GM12878 (cell line): ENCODE measurements at places on chromosomes 2 and 18. TPM values are rescaled to one million over a fixed set of nuclear protein-coding genes. Genes with fewer than 3 reads are reported as not detected.

SFXN5 gene
- 15.1 and 15.7 TPM in 2 replicates for polyA plus RNA-seq

SCYGR4 gene
- polyA plus RNA-seq: not detected in 2 replicates

PXDN gene
- 0.12 and 0.19 TPM in 2 replicates for polyA plus RNA-seq

POTEC gene
- polyA plus RNA-seq: not detected in 2 replicates

ZBTB7C gene
- not detected in 2 replicates for polyA plus RNA-seq

PDE1A gene
- not detected in 2 replicates for polyA plus RNA-seq

CDCA7 gene
- polyA plus RNA-seq: 64.6 and 68.1 TPM in 2 replicates

ZNF512 gene
- polyA plus RNA-seq: 29.3 and 30.9 TPM in 2 replicates

TUBB6 gene
- 149 and 153 TPM in 2 replicates for polyA plus RNA-seq

GRCh38 chr2:85737481-85737880 lies 16.3 kb upstream of the ATOH8 start:
- no peak overlapping the region for H3K4me3 ChIP-seq
- no peaks in the 10 kb centered on the region for H3K4me1 ChIP-seq
- no peak for DNase-seq
- no peak overlapping the region for H3K27ac ChIP-seq
- H3K36me3 ChIP-seq: no peaks in the 10 kb centered on the region
- H3K27me3 ChIP-seq: peaks cover 10% of the 10 kb centered on the region

- DNase-seq: no peak
- H3K4me1 ChIP-seq: no peaks in the 10 kb centered on the region
- no peak overlapping the region for H3K4me3 ChIP-seq
- no peaks in the 10 kb centered on the region for H3K27me3 ChIP-seq
- no peaks in the 10 kb centered on the region for H3K36me3 ChIP-seq
- no peak overlapping the region for H3K27ac ChIP-seq
These were observed 915.4 kb downstream of the TSN start for GRCh38 chr2:122670897-122671296.

- no peak overlapping the region for H3K27ac ChIP-seq
- DNase-seq: no peak
- no peaks in the 10 kb centered on the region for H3K36me3 ChIP-seq
- no peaks in the 10 kb centered on the region for H3K4me1 ChIP-seq
These were observed 344.4 kb downstream of the RND3 start for GRCh38 chr2:150143087-150143536.

GRCh38 chr18:23307567-23308295 lies 145.4 kb upstream of the RIOK3 start:
- peak overlapping the region; percentile 47 for H3K27ac ChIP-seq
- no peaks in the 10 kb centered on the region for H3K36me3 ChIP-seq
- H3K27me3 ChIP-seq: no peaks in the 10 kb centered on the region
- no peak overlapping the region for H3K4me3 ChIP-seq
- peaks cover 20% of the 10 kb centered on the region for H3K4me1 ChIP-seq
- DNase-seq: peak; percentile 39

DNA sequence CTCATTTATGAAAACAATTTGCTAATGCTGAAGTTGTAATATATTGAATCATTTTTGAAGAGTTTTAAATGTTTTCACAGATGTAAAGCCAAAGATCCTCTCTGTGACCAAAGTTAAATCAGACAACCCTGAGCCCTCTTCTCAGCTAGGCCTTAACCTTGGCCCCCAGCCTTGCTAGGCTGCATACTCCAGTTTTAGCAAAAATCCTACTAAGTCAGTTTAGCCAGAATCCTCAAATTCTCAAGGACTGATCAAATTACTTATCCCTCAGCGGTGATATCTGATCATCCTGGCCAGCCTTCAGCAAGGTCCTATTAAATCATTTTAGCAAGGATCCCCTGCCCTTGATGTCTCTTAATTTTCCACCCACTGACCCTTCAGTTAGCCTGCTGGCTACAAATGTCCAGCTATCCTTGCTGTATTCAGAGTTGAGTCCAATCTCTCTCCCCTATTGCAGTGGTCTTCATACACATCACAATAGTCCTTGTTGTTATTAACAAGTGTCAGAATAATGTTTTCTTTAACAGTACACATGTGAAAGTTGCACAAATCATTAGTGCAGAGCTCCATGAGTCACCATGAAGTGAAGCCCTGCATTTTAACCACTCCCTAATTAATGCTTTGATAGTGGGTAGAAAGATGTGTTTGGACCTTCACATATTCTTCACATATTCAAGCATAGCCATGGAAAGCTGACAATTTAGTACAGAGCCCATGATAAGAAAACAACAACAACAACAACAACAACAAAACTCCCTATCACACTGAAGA lies 206.4 kb downstream of the NBAS start:
- no peak overlapping the region for H3K4me3 ChIP-seq
- no peaks in the 10 kb centered on the region for H3K27me3 ChIP-seq
- no peak overlapping the region for H3K27ac ChIP-seq
- DNase-seq: no peak
- H3K36me3 ChIP-seq: peaks cover 3% of the 10 kb centered on the region; the same call in 1 of the 2 replicates

GRCh38 chr2:20052229-20052851 lies 912 bp upstream of the LAPTM4A start:
- H3K36me3 ChIP-seq: no peaks in the 10 kb centered on the region
- no peak for DNase-seq
- H3K27me3 ChIP-seq: no peaks in the 10 kb centered on the region
- peak overlapping the region; percentile 99 for H3K27ac ChIP-seq

DNA sequence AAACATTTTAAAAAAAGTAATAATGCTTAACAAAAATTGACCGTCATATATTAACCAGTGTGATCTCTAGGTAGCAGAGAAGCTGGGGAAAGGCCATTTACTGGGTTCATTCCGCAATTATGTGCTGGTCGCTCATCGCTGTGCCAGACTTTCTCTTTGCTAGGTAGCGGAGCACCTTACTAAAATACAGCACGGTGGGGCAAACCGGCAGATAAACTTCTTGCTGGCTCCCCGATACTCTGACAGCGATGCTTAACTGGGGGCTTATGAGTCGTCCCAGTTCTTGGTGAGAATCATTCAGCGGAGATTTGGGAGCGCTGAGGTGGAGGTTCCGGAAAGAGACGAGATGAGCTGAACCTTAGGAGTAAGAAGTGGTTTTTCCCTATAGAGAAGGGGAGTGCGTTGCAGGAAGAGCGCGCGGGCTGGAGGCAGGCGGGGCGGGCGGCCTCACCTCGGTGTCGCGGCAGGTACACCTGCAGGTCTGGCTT lies 605 bp downstream of the C2orf68 start:
- H3K36me3 ChIP-seq: peaks cover 3% of the 10 kb centered on the region
- H3K4me1 ChIP-seq: no peaks in the 10 kb centered on the region
- no peaks in the 10 kb centered on the region for H3K27me3 ChIP-seq
- peak overlapping the region; percentile 55 for H3K27ac ChIP-seq
- no peak for DNase-seq

DNA sequence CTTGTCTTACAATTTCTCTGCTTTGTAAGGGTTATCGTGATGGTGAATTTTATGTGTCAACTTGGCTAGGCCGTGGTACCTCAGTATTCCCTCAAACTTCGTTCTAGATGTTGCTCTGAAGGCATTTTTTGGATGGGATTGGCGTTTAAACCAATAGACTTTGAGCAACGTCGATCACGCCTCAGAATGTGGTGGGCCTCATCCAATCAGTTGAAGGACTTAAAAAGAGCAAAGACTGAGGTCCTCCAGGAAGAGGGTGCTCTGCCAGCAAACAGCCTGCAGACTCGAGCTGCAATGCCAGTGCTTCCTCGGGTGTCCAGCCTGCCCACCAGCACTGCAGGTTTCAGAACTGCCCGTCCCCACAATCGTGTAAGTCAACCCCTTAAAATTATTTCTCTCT lies 145.8 kb upstream of the SALL3 start:
- no peaks in the 10 kb centered on the region for H3K36me3 ChIP-seq
- H3K27ac ChIP-seq: no peak overlapping the region
- H3K4me1 ChIP-seq: no peaks in the 10 kb centered on the region
- H3K27me3 ChIP-seq: no peaks in the 10 kb centered on the region
- no peak for DNase-seq

DNA sequence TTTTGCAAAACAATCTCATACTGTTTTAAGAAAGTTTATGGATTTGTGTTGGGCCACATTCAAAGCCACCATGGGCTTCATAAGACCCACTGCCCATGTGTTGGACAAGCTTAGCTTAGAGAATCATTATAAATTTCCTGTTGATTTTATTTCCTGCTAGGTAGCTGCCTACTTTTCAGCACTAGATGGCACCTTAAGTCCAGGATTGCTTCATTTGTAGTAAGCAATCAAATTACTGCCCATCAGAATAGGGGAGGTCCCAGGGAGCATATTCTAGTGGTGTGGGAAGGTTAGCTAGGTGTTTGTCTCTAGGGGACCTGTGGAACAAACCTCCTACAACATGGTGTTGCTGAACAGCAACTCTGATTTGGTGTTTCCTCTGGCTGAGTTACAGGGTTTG lies 11.0 kb upstream of the DCDC2C start:
- no peaks in the 10 kb centered on the region for H3K36me3 ChIP-seq
- H3K4me3 ChIP-seq: no peak overlapping the region
- DNase-seq: no peak
- peaks cover 2% of the 10 kb centered on the region; the same call in 1 of the 2 replicates for H3K27me3 ChIP-seq
- H3K27ac ChIP-seq: no peak overlapping the region

GRCh38 chr2:166494140-166494624 lies at the start of gene SCN7A:
SCN7A (minus strand) TSS chr2:166494249; CDS start chr2:166477696, 16,553 bp downstream.
- no peaks in the 10 kb centered on the region for H3K36me3 ChIP-seq
- H3K4me1 ChIP-seq: no peaks in the 10 kb centered on the region
- H3K27ac ChIP-seq: no peak within 1 kb of the TSS
- no peaks in the 10 kb centered on the region for H3K27me3 ChIP-seq
- no peak for DNase-seq

DNA sequence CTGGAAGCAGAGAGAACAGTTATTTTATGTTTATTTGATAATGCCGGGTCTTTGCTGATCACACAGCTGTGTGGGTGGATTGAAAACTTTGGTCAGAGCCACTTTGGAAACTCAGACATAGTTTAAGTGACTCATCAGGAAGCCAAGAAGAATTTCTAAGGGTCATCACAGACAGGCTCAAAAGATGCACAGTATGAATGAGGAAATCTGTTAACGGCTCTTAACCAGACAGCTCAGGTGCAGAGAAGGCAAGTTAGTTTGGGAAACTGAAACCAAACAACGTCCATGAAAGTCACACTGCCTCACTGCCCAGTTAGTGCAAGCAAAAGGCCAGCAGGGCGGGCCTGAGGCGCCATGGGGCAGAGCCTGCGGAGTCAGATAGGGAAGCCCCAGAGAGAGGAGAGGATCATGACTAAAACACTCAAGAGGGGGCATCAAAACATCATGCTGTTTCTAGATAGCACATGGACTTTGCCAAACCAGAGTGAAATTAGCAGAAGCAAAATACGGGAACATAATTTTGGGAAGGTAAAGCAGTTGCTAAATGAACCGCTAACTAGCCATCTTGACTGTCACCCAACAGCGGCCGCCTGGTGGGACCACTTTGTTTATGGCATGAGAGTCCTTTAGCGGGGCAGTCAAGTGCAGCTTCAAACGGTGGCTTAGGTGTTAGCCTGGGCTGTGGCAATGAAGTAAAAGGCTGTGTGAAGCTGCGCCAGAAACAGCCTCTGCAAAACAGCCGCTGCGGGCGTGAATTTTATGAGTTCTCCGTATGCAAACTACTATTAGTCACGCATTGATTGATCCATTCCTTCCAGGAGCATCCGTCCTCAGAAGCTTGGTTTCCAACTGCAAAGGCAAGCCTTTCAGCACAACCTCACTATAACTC lies 101.2 kb downstream of the KCTD18 start:
- no peak overlapping the region for H3K4me3 ChIP-seq
- H3K36me3 ChIP-seq: no peaks in the 10 kb centered on the region

GRCh38 chr2:235048549-235048948 lies 96.7 kb downstream of the SH3BP4 start:
- H3K4me3 ChIP-seq: no peak overlapping the region
- H3K27me3 ChIP-seq: no peaks in the 10 kb centered on the region
- DNase-seq: no peak
- no peak overlapping the region for H3K27ac ChIP-seq

DNA sequence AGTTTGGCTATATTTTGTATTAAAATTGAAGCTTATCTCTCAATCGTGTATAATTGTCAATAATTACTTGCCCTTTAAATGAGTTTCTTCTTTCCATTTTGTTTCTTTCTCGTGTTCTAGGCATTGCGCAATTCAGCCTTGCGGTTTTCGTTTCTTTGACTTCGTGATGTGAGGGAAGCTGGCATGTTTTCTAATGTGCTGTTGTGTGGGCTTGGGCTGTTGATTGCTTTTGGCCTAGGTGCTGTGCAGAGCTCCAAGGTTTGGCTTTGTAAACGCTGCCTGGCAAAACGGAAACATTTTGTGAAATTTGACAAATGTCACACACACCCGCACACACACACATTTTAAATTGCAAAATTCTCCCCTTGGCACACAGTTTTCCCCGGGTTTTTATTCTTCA lies 242.6 kb upstream of the TCF4 start:
- H3K4me3 ChIP-seq: no peak overlapping the region
- no peaks in the 10 kb centered on the region for H3K4me1 ChIP-seq
- no peak overlapping the region for H3K27ac ChIP-seq
- no peaks in the 10 kb centered on the region for H3K27me3 ChIP-seq
- no peaks in the 10 kb centered on the region for H3K36me3 ChIP-seq
- no peak for DNase-seq

DNA sequence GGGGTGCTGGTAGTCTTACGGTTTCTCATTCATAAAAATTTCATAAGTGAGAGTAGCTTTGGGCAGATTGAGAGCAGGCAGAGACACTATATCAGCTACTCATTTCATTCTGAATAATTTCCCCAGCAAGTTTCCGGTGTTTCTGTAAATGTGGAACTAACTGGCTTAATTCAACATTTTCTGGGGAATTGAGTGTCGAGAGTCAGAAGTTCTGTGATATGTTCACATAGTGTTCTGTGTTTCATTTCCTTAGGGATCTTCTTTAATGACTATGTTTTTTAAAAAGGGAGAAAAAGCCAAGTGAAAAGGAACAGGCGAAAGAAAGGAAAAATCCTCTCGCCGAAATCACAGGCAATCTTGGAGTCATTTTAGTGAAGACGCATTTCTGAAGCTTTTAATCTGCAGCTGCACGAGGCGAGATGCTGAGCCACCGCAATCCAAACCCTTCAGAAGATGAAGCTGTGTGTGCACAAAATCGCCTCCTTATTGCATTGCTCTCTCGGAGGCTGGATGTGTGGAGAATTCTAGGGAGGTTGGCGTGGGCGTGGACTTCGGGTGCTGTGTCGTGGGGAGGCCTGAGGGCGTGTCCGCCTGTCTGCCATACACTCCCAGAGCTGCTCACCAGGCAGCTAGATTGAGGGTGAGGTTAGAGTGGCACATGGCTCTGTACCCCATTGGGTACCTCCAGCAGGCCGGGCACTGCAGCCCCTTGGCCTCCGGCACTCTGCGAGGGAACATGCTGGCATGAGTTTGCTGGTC lies 38.4 kb upstream of the HDAC4 start:
- H3K4me3 ChIP-seq: no peak overlapping the region
- no peaks in the 10 kb centered on the region for H3K4me1 ChIP-seq
- H3K27me3 ChIP-seq: peaks cover 3% of the 10 kb centered on the region; the same call in 1 of the 2 replicates
- no peak overlapping the region for H3K27ac ChIP-seq
- no peaks in the 10 kb centered on the region for H3K36me3 ChIP-seq
- DNase-seq: no peak
